ENCODE measurements at places on chromosomes 7 and 10.

DNA sequence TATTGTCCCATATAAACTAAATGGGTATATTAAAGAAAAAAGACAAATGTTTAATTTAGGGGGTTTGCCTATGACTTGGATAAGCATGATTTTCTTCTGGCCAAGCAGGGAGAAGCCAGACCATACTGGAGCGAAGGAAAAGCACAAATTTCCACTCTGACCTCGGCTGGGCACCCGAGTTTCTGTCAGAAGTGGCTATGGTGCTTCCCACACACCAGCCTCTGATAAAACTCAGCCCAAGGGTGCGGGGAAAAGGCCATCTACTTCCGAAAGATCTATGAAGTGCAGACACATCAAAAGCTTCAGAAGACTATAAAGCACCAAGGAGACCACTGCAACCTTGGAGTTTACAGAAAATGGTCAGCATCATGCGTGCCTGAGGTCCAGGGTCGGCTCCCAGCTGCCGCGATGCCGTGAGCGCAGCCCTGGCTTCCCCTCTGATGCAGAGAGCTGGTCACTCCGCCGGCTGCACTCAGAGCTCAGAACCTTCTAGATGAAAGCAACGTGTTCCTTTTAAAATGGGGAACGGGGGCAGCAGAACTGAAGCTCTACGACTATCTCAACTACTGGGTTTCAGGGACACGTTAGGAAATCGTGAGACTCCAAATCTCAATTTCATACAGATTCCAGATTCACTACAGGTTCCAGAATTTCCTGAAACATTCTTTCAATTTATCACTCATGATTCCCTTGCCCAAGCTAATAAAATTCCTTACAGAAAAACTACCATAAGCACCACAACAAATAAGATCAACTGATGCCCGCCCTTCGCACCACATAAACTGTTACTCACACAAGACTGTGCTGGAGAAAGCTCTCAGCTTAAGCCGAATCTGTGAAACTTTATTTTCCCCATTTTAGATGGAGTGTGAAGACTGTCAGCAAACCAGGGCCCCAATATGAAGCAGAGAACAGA, 84.5 kb downstream of the DIP2C start:
- DNase-seq, result no peak

- DNase-seq, result no peak
Observed at GRCh38 chr7:12066521-12066920, 144.6 kb upstream of the TMEM106B start.

DNA sequence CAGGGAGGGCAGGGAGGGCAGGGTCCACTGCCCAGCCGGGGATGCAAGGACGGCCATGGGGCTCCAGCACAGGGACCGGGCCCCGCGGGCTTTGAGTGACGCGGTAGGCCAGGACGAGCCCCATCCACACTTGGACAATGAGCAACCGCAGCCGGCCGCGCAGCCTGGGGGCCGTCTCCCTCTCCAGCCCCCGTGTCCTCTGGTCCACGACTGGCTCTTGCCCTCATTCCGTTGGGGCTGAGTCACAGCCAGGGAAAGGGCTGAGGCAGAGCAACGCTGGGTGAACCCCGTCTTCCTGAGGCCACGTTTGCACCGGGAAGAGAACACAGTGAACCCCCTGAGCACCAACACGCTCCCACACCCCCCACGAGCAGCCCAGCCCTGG, 23.7 kb downstream of the SHH start:
- no peak for DNase-seq

DNA sequence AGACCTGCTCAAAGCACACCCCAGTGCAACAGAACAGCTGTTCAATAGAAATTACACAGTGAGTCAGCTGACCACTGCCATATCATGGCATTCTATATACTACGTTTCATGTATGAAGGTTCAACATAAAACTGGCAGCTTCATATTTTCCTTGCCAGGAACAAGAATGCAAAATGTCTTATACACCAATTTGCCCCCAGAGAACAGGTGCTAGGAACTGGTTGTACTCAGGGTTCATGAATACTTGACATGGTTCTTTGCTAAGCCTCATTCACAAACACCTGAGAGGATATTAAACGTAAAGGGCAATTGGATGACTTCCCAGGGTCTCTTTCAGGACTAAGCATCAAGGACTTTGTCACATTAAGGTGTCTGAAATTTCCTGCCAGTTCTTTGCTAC, 6.9 kb downstream of the MYOF start:
- DNase-seq, result no peak

GRCh38 chr7:106927536-106927935, 62.5 kb downstream of the PIK3CG start:
- DNase-seq, result peak; percentile 18

- no peak for DNase-seq
Observed at GRCh38 chr10:131129544-131129943, 182.0 kb downstream of the TCERG1L start.

DNA sequence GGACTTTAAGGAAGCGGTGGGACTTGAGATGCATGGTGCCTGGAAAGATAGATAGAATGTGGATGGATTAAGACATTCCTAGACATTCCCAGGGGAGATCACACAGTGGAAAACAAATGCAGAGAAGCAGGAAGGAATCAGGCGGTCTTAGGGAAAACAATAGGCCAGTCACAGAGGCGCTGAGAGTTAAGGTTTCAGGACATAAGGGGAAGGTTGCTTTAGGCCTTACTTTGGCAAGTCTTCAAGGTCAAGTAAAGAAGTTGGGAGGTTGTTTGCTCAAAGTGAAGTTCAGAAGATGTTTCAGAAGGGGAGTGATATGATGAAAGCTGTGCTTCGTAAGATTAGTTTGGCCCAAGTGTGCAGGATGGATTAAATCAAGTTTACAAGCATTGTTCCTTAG, 109.4 kb downstream of the SUGCT start:
- DNase-seq, result no peak

- DNase-seq, result peak; percentile 62
Observed at GRCh38 chr10:97574374-97575126, 2.0 kb downstream of the ANKRD2 start.

DNA sequence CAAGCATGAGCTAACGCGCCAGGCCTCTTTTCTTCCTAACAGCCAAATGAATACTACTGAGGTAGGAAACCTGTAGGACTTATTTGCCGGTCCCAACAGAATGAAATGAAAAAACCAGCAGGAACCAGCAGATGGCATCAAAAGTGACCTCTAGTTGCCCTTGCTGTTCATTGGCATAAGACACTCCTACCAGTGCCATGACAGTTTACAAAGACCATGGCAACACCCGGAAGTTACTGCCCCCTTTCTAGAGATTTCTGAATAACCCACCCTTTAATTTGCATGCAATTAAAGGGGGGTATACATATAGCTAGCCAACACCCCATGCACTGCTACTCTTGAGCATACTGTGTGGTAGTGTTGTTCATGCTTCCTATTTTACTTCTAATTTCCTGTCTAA, 65.2 kb downstream of the ATE1 start:
- DNase-seq, result no peak

- no peak for DNase-seq
Observed at GRCh38 chr7:2637505-2638223, 5.9 kb downstream of the TTYH3 start.

DNA sequence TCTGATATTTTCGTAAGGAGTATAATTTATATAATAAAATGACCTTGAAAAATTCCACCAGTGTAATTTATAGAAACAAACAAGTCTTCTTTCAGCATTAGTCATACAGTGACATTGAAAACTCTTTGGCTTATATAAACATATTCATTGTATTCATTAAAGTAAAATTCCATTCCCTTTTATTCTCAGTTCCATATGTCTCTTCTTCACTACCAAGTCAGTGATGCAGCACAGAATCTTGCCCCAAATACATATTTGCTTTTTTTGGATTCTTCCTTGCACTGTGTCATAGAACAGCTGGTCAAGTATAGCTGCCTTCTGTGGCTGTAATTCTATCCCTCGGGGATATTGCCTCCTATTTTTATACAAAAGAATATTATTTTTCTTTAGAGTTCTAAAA, 884.5 kb upstream of the POT1 start:
- no peak for DNase-seq

DNA sequence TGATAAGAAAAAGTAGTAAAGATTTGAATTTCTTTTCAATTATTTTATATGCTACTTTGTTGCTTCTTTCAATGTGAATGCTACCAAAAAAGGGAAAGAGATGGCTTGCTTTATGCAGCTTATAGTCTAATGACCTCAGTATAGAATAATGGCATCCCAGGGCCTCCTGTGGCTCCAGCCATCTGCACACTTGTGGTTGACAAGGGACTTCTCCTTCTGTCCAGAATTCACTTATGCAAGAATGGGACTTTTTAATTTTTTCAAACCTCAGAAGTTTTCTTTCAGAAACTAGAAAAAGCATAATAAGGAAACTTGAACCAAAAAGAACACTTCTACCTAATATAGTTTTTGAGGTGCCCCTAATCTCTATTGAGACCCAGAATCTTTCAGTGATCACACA, 310.9 kb downstream of the CTNNA3 start:
- DNase-seq, result no peak

- DNase-seq, result no peak
Observed at GRCh38 chr7:106538638-106539037, 122.3 kb downstream of the CCDC71L start.

DNA sequence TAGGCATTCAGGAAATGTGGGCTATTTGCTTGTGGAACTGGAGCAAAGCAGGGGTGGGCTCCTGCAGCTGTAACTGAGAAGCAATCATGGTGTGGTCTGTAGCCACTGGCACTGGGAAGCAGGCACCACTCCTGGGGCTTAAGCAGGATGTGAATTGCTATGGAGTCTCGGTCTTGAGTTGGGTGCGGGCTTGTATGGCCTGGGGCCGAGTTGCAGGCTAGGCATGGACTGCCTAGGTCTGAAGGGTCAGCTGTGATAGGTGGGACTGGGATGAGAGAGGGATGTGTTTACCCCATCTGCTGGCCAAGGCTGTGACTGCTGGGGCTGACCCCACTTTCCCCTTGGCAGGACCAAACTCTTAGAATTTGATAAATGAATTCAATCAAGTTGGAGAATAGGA, 43.0 kb downstream of the ADCY1 start:
- no peak for DNase-seq

Data from right renal cortex interstitium (tissue), 3 donors.